Aorta (tissue), 5 donors: ENCODE measurements at places on chromosomes 7 and 10. TPM values are rescaled to one million over a fixed set of nuclear protein-coding genes. Genes with fewer than 3 reads are reported as not detected.

BHLHA15 gene
- polyA plus RNA-seq: not detected

IL2RA gene
- polyA plus RNA-seq: 0.33 TPM

RASA4B gene
- polyA plus RNA-seq: 50.9 TPM

NYAP1 gene
- polyA plus RNA-seq: 0.25 TPM

C10orf143 gene
- polyA plus RNA-seq: 7.5 TPM

CDC14C gene
- not detected for polyA plus RNA-seq

SLC39A12 gene
- polyA plus RNA-seq: not detected

FAM25A gene
- polyA plus RNA-seq: not detected

CCDC71L gene
- polyA plus RNA-seq: 6.8 TPM
